ENCODE measurements at places on chromosomes 4 and X.

GRCh38 chr4:145503486-145504072 lies 21.9 kb downstream of the SMAD1 start:
- DNase-seq: no peak

- no peak for DNase-seq
Observed at GRCh38 chr4:71614621-71615020, 169.3 kb downstream of the GC start.

- no peak for DNase-seq
Observed at GRCh38 chr4:80446248-80446647, 110.7 kb downstream of the CFAP299 start.

DNA sequence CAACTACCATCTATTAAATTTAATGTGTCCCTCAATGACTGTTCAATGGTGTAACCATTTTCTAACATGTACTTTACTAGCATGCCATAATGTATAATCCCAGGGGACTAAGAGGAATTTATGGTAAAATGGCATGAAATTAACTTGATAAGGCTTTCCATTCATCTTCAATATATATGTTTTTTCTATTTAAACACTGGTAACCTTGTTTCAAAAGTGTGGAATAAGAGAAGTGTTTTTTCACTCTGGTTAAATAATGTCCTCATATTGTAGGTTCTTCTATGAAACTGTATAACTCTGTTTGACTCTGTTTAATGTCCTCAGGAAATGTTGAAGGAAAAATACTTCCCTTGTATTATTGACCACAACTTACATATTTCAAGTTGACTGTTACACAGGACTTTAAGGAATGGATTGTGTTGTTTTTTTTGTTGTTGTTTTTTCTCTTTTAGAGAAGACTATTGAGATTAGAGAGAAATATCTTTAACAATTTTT lies 113.8 kb upstream of the ARSJ start:
- no peak for DNase-seq

DNA sequence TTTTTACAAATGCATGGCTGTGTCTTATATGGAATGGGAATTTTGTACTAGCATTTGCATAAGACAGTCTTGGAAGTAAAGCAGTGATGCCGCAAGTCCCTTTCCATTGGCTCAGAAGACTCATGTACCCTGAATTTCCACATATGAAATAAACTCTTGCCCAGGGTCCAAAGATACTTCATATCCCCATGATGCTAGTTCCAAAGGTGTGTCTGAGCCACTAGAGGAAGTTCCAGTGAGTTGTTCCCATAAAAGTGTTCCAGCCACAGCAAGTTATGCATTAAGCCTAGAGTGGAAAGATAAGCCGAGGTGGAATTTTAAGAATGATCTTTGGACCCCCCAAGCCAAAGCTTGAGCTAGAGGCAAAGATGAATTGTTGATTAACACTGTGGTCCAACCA lies 9.3 kb upstream of the CEP135 start:
- DNase-seq: no peak

DNA sequence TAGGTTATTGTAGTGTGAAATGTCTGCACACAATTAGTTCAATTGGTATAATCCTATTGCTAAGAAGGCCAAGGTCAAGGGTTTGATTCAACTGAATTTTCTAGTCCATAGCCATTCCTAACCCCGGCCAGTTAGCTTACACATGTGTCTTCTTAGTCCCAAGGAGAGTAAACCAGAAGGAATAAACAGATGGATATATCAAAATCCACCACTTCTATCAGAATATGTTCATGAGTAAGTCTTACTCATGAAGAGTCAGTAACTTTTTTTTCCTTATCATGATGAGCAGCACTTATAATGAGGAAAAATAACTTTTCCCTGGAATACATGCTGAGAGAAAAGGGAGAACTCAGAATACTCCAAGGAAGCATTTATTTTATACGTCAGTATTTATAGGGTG lies 9.5 kb downstream of the HHIP start:
- DNase-seq: no peak

DNA sequence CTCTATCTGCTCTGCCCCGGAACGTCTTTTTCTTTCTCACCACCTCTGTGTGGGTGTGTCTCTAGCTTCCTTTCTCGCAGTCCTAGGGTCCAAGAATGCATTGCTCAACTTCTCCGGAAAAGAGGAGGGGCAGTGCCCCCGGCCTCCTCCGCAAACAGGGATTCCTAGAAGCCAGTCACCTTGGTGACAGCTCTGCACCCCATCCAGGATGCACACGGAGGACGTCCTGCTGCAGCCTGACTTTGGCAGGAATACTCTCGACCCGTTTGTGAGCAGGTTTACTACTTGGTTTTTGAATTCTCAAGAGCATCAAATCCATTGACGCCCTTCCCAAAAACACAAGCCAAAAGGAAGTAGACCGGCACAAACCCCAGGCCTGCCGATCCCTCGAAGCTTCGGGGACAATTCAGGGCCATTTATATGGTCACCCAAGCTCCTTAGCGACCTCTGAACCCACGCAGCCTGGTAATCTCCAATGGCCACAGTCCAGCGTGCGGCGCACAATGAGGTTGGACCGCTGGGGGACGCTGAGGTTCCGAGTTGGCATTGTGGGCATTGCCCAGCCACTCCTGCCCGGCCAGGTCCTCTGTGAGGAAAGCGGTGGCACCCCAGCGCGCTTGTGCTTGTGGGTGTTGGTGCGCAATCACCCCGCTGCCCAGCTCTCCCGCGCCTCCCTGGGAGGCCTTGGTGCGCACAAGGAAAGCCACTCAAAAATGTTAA lies 9.8 kb downstream of the NKX3-2 start:
- no peak for DNase-seq

GRCh38 chr4:180449395-180449956 lies 1793.7 kb upstream of the TENM3 start:
- no peak for DNase-seq

GRCh38 chr4:165199722-165200121 lies 7.6 kb upstream of the KLHL2 start:
- DNase-seq: no peak
